AG09309 (cell line): ENCODE measurements at places on chromosomes 11 and 22.
A peak's percentile ranks its signal among the peaks of the same experiment; 100 is the strongest.

- DNase-seq: no peak
These were observed 467.8 kb downstream of the TBC1D22A start for GRCh38 chr22:47230251-47230650.

- no peak for DNase-seq
These were observed 160.4 kb downstream of the INSC start for GRCh38 chr11:15275141-15275540.

DNA sequence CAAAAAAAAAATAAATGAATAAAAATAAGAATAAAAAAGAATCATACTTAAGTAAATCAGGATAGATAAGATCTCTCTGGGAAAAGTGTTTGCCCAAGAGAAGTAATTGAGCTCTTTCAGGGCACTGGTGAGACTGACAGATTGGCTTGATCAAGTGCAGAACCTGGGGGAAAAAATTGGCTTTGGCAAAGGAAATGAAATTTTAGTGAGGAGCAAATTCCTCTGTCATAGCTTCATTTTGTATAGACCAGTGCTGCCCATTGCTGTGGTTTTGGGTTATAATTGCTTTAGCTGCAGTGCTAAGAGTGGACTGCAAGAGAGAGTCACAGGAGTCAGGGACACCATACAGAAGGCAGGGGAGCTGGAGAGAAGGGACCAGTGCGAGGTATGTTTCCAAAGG lies 35.7 kb downstream of the SFI1 start:
- DNase-seq: no peak

- DNase-seq: peak; percentile 79
These were observed 204.9 kb downstream of the CSNK2A3 start for GRCh38 chr11:11148104-11148509.

GRCh38 chr22:31748490-31748889 lies 1.4 kb downstream of the PRR14L start:
- no peak for DNase-seq
